ENCODE measurements at places on chromosomes 12 and 14.

DNA sequence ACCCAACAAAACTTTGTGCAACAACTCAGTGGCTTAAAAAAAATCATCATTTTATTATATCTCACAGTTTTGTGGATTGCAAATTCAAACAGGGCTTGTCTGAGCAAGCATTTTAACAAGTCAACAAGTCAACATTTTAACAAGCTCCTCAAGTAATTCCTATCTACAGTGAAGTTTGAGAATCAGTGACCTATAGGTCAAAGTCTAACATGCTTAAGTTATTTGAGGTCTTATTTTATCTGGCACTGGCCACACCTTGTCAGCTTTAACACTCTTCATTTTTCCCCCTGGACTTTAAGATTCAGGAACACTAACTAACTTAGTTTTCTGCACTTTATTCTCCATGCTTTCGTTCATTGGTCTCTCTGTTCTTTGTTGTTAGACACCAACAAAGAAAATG lies 71.2 kb upstream of the PELI2 start:
- DNase-seq: no peak

DNA sequence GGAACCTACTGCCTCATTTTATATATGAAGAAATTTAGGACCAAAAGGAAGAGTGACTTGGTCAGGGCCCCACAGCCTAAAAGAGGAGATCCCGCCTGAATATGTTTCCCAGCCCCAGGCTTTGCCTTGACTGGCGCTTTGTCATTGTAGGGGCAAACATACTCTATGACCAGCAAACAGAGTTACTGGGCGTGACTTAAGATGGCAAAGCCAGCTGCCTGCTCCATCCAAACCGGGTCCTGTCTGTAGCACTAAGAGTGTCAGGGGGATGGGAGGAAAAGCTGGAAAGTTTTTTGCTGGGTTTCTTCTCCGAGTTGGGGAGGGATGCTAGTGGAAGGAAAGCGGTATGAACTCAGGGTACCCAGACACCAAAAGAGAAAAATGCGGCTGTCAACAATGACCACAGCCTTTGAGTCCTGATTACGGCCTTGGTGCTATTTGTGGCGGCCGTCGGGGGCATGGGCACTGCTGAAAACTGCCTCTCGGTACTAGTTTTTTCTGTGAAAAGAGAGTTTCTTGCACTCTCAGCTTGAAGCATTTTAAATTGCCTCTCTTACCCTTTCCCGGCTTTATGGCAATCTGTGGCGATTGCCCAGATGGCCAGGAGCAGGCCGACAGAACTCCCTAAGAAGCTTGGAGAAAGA lies 82.7 kb downstream of the PRIMA1 start:
- no peak for DNase-seq

GRCh38 chr12:4858386-4858785 lies 51.3 kb upstream of the KCNA1 start:
- no peak for DNase-seq

DNA sequence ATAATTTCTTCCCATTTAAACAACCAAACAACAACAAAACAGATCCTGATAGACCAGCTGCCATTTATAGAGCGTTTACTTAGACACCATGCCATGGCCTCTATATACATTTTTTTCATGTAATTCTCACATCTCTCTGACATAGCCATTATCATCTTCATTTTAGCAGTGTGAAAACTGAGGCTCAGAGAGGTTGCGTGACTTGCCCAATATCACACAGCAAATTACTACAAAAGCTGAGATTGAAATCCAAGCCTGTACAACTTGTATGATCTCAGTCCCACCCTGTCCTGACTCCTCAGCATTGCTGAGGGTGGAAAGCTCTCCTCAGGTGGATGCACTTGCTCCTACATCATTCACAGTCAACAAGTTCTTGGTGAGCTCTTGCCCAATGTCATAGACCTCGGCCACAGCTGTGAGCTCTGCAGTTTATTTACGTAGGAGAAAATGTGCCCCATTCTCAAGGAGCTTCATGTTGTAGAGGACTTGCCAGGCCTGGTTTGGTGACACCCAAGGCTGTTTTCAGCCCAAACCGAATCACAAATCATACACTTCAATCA lies 55.5 kb downstream of the CRACR2A start:
- DNase-seq: no peak

GRCh38 chr14:24881116-24881893 lies 168.6 kb downstream of the STXBP6 start:
- no peak for DNase-seq

DNA sequence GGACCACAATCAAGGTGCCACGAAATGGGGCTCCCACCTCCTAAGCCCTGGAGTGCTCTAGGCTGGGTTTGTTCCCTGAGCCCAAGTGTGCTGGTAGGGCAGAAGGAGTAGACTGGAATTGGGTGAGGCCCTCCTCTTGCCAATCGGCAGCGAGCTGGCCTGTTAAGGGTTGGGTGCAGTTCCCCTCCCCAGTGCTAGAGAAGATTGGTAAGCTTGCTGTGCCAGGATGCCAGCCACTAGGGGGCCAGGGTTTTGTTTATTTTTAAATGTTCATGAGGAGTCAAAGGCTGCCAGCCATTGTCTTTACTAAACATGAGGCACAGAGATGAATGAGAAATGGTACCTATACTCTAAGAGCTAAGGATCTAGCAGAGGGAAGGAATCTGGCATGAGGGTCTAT lies 79.7 kb downstream of the SPTB start:
- peak; percentile 1 for DNase-seq

DNA sequence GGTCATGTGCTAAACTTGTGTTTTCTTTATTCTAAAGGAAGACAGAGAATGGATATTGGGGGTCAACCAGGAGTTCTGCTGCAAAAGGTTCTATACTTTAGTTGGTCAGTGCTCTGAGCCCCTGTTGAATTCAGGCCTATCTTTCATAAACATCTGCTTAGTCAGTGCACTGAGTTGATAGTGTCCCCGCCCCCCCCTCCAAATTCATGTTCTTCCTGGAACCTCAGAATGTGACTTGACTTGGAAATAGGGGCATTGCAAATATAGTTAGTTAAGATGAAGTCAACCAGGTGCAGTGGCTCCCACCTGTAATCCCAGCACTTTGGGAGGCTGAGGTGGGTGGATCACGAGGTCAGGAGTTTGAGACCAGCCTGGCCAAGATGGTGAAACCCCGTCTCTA lies 23.3 kb downstream of the CHST11 start:
- no peak for DNase-seq

DNA sequence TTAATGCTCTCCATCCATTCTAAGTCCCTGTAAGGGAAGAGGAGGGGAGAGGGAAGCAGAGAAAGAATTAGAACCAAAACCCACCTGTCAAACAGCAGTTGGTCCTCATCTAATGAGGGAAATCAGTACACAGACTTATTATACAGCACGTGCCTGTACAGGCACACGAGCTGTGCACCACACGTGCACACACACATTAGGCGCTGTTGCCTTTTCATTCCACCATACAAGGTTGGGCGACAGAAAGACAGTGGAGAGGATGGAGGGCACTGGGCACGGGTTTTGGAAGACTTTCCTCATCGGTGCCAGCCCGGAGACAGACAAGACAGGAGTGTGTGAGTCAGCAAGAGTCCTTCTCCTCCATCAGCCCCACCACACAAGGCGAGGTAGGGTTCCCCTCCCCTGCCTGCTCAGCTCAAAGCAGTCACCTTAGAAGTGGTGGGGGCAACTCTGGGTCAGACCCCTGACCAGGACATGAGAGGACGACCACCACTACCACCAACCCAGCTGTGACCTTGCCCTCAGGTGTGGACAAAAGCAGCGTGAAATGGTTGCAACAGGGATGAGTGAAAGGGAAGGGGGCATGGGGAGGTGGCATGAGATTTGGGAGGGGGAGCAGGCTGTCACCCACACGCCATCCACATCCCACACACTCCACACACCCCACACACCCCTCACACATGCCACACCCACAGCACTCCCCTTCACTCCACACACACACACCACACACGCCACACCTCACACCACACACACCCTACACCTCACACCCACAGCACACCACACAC lies 80.7 kb downstream of the ACTN1 start:
- DNase-seq: no peak

GRCh38 chr12:124630791-124631313 lies 63.4 kb upstream of the NCOR2 start:
- no peak for DNase-seq

- DNase-seq: no peak
Observed at GRCh38 chr14:99360774-99361595, 89.0 kb upstream of the BCL11B start.

DNA sequence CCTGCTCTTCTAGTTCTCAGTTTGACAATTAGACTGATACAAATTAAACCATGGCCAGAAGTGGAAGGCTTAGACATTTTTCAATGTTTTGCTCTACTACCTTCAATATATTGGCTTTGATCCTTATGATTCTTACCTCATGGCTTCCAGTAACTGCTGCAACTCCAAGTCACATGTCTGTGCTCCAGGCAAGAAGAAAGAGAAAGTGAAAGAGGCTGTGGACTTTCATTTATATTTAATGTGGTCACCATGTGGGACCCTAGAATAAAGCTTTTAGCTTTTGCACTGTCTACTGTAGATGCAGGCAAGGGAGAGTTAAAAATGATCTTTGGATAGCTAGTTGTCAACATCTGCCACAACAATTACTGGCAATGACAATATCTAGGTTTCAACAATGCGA lies 214.3 kb upstream of the PDE3A start:
- no peak for DNase-seq

GRCh38 chr12:96441816-96442215 lies 41.6 kb upstream of the CDK17 start:
- DNase-seq: peak; percentile 21

DNA sequence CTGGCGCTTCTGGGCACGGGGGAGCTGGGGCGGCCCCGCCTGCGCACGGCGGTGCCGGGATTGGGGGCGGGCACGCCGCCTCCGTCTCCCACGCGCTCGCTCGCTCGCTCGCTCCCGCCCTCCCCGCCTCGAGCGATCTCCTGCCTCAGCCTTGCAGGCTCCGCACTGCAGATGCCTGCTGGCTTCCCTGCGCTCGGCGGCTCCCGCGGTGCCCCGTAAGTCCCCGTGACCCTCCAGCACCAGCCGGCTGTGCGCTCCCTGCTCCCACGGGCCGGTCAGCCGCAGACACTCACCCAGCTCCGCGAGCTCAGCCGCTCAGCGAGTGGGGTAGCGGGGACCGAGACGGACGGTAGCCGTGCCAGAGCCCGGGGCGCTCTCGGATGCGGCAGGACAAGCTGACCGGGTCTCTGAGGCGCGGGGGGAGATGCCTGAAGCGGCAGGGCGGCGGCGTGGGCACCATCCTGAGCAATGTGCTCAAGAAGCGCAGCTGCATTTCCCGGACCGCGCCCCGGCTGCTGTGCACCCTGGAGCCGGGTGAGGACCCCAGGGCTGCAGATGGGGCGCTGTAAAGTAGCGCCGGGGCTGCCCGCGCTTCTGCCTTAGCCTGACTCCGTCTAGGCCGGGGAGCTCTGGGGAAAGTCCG lies at the start of gene TBC1D30:
Gene TBC1D30 (plus strand): TSS at position 148 of the 643 bp plus-strand sequence. CDS start 233 bp downstream, at position 381.
- no peak for DNase-seq

GRCh38 chr14:97106166-97106565 lies 309.0 kb downstream of the VRK1 start:
- DNase-seq: no peak

- no peak for DNase-seq
Observed at GRCh38 chr12:599756-600155, 63.5 kb downstream of the NINJ2 start.

DNA sequence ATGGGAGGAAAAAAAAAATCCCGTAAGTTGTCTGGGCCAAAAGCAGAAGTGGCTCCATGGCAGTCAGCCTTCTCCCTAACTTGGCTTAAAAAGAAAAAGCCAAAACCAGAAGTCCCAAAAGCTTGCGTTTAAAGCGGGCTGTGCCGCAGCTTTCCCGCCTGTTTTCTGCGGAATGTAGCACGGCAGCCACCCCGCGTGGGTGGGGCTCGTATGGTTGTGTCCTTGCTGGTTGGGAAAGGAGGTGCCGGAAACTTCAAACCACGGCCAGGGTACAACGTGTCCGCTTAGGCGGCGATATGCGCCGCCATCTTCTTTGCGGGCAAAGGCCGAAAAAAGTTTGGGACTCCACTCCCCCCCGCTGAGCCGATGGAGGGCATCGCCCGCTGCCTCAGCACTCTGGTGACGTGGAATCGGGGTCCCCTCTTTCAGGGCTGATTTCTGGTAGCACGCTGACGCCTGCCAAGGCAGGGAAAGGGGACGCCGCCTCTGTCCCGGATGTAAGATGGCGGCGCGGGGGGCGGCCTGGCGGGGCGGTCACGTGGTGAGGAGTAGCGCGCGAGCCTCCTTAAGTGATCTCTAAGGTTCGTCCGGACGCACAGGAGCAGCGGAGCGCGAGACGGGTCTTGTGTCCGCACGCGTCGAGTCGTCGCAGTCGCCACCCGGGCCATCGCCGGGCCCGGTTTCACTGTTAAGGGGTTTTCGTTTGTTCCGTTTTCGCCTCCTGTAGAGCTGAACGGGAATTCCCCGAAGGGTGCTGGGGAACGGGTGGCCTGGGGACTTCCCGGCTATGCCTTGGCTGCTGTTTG lies 135.8 kb downstream of the MON2 start:
- peak; percentile 87 for DNase-seq

- DNase-seq: no peak
Observed at GRCh38 chr12:27549801-27550652, 26.0 kb downstream of the PPFIBP1 start.

- DNase-seq: no peak
Observed at GRCh38 chr14:75667099-75667765, 6.2 kb downstream of the TTLL5 start.

DNA sequence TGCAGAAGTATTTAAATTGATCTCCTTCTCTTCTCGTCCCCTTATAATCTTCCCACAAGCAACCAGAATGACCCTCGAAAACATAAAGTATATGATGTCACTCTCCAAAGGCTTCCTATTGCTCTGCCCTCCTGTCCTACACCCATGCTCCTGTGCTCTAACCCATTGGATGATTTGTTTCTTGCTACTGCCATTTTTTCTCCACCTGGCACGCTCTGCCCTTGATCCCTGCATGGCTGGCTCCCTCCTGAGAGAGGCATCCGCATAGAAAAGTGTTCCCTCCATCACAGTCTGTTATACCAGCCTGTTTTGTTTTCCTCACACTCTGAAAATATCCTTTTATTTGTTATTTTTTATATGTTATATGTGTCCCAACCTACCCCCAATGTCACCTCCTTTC lies 19.8 kb downstream of the MYRFL start:
- no peak for DNase-seq

DNA sequence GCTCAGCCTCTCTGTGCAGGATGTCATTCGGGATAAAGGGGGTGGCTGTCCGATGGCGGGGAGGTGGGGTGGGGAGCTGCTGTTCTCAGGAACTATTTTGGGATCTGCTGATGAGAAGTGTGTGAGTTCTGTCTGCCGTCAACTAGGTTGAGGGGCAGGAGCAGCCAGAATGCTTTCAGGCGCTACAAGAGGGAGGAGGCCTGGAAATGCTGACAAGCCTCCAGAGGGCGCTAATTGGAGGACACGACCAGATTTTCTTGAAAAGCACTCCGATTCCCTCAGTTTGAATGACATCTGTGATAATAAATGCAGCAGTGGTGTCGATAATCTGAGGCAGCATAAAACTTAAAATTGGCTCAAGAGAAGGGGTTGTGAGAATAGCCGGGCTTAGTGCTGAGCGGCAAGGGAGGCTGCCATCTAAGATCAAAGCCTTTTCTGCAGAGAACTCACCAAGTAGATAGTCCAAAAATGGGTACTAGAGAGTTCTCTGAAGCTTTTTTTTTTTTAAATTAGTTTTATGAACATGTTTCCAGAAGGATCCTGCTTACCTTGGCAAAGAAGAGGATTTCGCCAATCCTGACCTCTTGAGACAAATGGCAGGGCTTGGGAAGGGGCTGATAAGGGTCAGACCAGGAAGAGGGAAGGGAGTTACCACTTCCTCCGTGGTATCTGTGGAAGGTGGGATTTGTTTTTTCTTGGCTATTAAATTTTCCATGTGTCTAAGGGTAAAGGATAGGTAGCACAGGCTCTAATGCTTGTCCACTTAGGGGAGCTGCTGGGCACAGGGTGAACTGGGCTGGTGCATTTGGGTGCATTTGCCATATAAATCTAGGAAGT lies 94.4 kb downstream of the CRACR2A start:
- DNase-seq: no peak

GRCh38 chr14:98433436-98433835 lies 838.6 kb downstream of the BCL11B start:
- no peak for DNase-seq

All from CD4-positive, alpha-beta T cell treated with Interleukin-15 for 4 hours (primary cell).